ENCODE measurements at places on chromosomes 1 and 21. TPM values are rescaled to one million over a fixed set of nuclear protein-coding genes. Genes with fewer than 3 reads are reported as not detected.

The RPE65 gene
- total RNA-seq = not detected

The CPLANE2 gene
- total RNA-seq = 7.6 TPM

DNA sequence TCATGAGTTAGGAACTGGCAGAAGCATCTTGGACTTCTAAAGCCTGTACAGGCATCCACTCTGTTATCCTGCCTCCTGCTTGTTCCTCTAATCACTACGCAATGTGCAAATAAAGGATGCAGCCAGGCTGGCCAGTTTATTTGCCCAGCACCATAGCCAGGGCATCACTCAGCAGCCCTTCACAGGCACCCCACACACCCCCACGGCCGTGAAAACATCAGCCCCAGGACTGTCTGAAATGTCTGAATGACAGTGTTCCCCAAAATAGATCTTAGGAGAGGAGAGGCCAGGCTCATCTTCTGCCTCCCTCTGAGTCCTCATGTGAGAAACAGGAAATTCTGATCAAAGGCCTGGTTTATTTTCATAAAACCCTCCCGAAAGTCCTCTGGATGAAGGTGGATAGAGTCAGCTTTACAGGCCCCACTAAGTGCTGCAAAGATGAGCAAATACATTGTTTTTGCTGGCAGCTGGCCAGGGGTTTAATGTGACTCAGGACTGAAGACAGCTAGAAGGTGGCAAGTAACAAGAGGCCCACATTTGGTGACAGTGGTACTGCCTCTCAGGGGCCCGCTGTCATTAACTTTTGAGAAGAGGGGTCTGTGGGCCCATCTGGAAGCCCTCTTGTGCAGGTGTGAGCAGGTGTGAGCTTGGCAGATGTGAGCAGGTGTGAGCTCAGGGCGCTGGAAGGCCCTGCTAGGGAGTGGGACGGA lies 32.9 kb downstream of the GRHL3 start:
- DNase-seq = no peak

DNA sequence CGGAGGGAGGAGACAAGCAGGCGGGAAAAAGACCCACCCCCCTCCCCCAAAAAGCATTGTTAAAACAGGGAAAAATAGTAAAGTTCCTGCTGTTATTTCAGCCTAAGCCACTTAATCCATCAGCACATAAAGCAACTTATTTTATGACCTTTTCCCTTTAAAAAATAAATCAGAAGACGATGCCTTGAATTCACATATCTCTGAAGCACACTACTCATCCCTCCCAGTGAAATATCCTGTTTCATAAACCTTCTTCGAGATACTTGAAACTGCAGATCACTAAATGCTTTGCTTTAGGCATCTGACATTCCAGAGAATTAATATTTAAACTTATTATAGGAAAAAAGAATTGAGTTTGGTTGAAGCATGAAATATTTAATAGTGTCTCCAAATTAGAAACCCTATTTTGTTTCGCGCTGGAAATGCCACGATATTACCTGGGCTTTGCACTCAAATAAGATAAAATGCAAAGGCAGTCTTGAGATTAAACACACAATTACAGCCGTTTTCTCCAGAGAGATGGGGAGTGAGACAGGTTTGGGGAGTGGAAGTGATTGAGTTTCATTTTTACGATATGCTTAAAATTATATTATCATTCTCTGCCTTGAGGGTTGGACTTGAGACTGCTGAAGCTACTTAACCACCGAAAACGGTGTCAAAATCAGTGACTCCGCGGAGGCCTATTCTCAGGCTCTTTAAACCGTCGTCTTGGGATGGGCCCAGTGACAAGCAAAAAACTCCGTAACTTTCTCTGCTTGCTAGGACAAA lies 9.3 kb downstream of the GLIS1 start:
- DNase-seq = no peak

DNA sequence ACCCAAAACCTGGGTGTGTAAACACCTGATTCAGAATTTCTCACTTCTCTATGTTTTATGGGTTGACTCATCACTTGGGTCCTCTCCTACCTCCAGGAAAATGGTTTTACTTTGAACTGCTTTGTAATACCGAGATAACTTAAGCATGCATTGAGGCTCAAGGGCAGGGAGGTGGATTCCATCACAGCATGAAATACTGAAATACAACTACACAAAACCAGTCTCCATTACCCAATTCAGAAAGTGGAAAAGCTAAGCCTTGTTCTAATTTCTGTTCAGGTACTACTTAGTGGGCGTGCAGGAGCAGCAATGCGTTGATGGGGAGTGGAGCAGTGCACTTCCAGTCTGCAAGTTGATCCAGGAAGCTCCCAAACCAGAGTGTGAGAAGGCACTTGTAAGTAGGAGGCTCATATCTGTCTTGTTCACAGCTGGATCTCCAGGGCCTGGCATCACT lies 6.1 kb upstream of the C4BPA start:
- DNase-seq = no peak
